ENCODE measurements at places on chromosomes 3 and 15.

- no peak for DNase-seq
Measured at GRCh38 chr3:2847062-2847841, 262.9 kb downstream of the IL5RA start.

- DNase-seq = no peak
Measured at GRCh38 chr3:174334111-174334510, 525.0 kb upstream of the NAALADL2 start.

GRCh38 chr3:71997066-71997653, 212.2 kb upstream of the PROK2 start:
- DNase-seq = no peak

- no peak for DNase-seq
Measured at GRCh38 chr3:13145826-13146642, 72.8 kb upstream of the IQSEC1 start.

DNA sequence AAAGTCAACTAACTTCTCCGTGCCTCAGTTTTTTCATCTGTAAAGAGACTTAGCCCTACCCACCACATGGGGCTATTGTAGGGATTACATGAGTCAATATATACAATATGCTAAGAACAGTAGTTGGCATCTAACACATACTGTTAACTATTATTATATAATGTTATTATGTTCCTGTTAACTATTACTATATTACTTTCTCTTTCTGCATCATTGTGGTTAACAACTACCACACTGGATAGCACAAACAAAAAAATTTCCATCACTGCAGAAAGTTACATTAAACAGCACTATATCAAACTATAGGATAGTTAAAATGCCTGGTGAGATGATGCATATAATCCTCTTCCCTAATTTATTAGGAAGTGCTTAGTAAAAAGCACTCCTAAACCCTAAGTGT, 23.7 kb downstream of the STAG1 start:
- DNase-seq = no peak

DNA sequence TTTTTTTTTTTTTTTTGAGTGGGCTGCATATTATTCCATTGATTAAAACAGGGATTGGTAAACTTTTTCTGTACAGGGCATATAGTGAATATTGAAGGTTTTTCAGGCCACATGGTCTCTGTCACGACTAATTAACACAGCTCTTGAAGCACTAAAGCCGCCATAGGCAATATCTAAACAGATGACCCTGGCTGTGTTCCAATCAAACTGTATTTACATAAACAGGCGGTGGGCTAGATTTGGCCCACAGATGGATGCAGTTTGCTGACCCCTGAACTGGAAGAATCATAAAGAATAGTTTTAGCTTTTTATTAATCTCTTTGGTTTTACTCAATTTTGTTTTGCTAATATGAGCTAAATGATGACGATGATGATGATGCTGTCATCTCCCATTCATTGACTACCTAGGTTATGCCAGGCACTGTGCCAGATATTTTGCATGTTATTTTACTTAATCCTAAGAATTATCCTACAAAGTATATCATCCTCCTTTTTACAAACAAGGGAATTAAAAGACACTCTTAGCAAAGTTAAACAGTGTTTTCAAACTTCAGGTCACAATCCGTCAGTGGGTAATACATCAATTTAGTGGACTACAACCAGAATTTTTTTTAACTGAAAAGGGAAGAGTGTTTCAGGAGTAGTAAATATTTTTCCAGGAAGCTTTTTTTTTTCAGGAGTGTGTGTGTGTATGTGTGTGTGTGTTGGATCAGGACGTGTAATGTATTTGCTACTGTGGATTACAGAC, 54.3 kb downstream of the LMCD1 start:
- no peak for DNase-seq

- no peak for DNase-seq
Measured at GRCh38 chr15:68815598-68815997, 5.1 kb downstream of the ANP32A start.

DNA sequence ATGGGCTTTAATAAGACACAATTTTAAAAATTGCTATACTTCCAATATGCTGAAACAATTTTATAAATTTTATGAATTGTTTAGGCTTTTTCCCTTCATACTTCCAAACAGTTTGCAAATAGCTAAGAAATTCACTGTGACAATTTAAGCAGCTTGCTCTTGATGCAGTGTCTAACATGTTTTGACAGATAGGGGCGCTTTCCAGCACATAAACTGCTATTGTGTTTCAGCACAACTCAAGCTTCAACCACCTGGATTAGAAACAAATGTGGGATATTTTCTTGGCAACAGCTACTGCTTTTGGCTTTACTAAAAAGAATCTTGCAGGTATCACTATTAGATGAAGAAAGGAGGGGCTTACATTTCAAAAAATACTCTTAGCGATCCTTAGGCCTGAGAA, 565.8 kb upstream of the DPPA4 start:
- DNase-seq = no peak

DNA sequence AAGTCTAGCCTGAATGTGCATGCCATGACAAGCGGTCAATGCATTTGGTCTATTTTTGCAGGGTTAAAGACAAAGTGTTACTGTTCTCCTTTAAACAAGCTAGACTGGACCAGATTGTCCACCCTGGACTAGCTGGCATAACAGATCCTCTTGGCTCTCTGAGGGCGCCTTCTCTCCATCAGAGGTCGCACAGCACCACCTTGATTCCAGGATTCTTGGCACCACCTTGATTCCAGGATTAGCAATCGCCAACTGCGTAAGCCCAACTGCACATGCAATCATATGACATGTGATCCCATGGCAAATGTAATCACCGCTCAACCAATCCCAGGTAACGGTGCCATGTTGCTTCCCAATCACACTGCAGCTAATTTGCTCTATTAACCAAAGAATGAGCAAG, 98.6 kb downstream of the OXNAD1 start:
- no peak for DNase-seq

- no peak for DNase-seq
Measured at GRCh38 chr3:182716114-182716688, 77.1 kb upstream of the ATP11B start.

All from kidney glomerular epithelial cell (primary cell).